WTC11 (cell line): ENCODE measurements at places on chromosomes 13 and 19.

DNA sequence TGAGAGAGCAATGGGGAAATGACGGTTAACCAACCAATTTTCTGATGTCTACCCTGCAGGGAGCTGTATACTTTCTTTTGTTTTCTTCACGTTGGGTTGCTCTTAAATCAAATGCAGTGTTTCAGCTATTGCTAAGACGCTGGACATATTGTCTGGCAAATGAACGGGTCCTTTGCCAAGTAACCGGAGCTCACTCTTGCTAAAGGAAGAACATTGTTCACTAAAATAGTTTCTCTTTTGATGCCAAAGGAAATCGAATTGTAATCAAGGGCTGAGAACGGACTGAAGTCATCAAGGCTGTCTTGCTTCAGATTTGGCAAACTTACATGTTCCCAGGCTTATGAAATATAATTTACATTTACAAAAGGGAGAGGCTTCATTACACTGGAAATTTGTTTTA lies 142.3 kb upstream of the ARGLU1 start:
- no peak for DNase-seq

DNA sequence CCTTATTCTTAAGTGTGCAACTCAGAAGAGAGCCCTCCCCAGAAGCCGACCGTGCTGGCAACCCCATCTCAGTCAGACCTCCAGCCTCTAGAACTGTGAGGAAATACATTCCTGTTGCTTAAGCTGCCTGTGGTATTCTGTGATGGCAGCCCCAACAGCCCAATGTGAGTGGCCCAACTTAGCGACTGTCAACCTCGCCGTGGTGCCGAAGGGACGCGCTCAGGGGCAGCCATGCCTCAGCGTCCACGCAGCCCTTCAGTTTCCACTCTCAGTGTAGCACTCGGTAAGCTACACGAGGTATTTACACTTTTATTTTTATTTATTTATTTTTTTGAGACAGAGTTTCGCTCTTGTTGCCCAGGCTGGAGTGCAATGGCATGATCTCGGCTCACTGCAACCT lies 18.4 kb downstream of the PROZ start:
- no peak for DNase-seq

GRCh38 chr13:99695857-99696256 lies 194.6 kb downstream of the TM9SF2 start:
- no peak for DNase-seq

DNA sequence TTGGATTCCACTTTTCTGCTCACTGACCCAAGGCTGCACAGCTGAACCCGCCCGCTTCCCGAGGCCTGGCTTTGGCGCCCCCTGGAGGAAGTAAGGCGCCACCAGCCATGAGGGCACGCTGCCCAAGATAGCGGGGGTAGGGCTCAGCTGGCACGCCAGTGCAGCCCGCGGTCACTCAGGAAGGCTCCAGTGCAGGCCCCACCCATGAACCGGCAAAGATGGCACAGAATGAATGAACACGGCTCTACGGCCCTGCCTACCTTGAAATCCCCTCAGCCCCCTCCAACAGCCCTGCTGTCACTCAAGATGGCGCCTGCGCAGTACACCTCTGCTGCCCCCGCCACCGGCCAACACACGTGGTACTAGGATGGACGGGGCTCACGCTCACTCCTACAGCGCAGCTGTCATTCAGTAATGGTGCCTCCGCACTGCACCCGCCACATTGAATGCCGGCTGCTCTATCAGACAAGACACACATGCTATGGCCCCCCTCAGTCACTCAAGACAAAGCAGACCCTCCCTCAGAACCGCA lies 3.0 kb downstream of the PEG3 start:
- no peak for DNase-seq

- no peak for DNase-seq
These were observed 2859.1 kb downstream of the PCDH9 start for GRCh38 chr13:64371045-64371444.

GRCh38 chr19:52600639-52601024 lies 30.5 kb downstream of the ZNF701 start:
- DNase-seq = peak; percentile 56

DNA sequence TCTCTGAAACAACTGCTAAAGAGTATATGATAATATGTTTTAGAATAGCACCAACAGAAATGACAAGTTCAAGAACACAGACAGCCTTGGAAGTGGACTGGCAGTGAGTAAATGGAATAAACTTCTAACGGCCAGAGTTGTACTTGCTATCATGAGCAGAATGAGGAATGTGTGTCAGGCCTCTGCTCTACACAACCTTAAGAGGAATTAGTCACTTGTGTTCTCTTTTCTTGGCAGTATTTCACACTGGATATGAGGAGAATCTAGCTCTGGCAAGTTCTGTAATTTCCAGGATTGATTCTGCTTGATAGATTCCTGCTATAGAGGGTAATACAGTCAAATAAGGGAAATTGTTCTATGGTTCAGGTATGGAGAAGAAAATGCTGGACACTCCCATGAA lies 757.3 kb downstream of the EFNB2 start:
- DNase-seq = no peak

DNA sequence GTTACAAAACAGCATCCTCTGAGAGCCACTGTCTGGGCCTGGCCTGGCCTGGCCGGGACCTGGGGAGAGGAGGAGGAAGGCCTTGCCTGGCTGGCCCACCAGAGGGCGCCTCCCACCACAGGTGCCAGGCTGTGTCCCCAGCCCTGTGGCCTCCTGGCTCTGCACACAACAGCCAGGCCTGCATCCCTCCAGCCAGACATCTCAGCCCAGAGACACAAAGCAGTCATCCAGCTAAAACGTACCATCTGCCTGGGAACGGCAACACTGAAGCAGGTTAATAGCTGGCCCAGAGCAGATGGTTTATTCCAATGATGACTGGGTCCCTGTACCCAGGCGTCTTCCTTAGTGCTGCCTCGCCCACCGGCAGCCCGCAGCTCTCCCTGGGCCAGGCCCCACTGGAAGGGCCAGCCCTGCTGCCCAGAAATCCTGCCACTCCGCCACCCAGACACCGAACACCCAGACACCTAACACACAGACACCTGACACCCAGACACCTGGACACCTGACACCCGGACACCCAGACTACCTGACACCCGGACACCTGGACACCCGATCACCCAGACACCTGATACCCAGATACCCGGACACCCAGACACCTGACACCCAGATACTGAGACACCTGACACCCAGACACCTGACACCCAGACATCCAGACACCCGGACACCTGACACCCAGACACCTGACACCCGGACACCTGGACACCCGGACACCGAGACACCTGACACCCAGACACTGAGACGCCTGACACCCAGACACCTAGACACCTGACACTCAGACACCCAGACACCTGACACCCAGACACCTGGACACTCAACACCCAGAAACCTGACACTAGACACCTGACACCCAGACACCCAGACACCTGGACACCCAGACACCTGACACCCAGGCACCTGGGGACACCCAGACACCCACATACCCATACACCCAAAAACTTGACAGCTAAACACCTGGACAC lies 20.1 kb downstream of the C19orf12 start:
- DNase-seq = peak; percentile 87

GRCh38 chr13:28451482-28452217 lies 43.3 kb downstream of the FLT1 start:
- DNase-seq = peak; percentile 66

- peak; percentile 88 for DNase-seq
These were observed 11.7 kb downstream of the NTN5 start for GRCh38 chr19:48660852-48661710.

- peak; percentile 39 for DNase-seq
These were observed 57.0 kb downstream of the ERCC5 start for GRCh38 chr13:102902789-102903347.
